Caki2 (cell line): ENCODE measurements at places on chromosomes 2 and 18.

GRCh38 chr2:44553456-44553855 lies 191.7 kb downstream of the CAMKMT start:
- no peak for DNase-seq

- no peak for DNase-seq
Observed at GRCh38 chr2:29780906-29781305, 140.5 kb downstream of the ALK start.

DNA sequence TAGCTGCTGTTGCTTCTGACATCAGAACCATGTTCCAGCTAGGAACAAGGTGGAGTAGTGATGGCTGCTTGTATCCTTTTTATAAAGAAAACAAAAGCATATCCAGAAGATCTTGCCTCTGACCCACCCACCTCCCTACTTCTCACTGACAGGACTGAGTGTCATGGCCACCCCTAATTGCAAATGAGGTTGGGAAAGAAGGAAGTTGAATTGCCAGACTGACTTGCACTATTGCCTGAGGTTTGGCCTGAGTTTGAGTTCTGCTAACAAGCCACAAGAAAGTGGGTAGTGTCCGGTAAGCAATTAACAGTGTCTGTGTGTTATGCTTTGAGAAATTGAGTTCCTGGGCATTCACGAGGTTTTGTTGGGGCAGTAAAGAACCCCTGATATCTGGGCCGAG lies 22.8 kb downstream of the SGPP2 start:
- DNase-seq, result no peak

DNA sequence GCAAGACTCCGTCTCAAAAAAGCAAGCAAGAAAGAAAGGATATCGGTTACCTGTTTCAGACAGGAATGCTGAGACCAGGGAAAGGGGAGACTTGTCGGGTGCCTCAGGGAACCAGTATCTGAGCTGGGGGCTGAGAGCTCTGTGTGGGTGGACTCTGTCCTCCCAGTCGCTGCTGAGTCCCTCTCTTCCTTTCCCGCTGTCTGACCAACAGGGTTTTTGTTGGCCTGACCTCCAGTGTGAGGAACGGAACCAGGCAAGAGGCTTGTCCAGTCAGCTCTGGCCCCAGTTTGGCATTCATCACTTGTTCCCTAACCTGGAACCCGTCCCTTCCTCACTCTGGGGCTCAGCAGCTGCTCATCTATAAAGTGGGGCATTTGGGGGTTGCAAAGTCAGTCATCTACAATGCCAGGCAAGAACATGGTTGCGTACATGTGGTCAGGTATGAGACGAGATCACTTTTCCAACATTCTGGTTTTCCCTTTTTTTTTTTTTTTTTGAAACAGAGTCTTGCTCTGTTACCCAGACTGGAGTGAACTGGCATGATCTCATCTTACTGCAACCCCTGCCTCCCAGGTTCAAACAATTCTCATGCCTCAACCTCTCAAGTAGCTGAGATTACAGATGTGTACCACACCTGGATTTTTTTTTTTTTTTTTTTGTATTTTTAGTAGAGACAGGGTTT lies 116.4 kb downstream of the PLB1 start:
- DNase-seq, result no peak

GRCh38 chr2:136243638-136244535 lies 125.9 kb upstream of the CXCR4 start:
- DNase-seq, result no peak

GRCh38 chr18:78640246-78640995 lies 339.2 kb upstream of the SALL3 start:
- no peak for DNase-seq

- DNase-seq, result no peak
Observed at GRCh38 chr2:160139991-160140390, 60.1 kb downstream of the ITGB6 start.

GRCh38 chr2:28422908-28423741 lies 30.5 kb downstream of the FOSL2 start:
- DNase-seq, result no peak

DNA sequence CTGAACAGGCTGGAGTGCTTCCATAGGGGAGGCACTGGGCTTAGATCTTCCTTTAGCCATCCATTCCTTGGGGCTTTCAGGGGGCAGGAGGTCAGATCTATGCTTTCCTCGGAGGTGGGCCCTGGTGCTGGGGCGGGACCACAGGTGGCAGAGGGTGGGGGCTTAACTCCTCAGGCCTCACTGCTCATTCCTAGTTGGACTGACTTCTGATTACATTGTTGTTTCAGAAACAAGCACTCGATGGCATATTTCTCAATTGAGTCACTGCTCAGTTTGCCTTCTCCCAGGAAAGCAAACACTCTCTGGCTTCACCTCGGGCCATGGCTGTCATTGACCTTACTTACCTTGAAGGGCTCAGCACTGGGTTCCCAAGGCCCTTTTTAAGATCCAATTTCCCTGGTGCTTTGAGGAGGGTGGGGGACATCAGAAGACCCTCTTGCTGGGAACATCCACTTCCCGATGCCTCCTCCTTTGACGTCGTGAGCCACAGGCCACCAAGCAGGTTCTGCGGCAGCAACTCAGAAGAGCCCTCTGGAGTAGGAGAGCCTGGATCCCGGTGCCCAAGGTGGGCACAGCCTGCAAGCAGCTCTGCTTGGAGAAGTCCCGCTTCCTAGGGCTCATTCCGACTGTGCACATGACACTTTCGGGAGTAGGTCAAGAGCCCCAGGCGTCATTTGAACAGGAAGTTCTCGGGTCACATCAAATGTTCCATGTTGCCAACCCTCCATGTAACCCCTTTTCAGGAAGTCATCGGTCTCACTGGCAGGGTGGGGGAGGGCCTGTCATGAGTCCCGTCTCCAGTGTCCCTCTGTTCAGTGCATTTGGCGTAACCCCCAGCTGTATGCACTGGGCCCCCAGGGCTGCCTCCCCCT lies 40.6 kb downstream of the SDC1 start:
- peak; percentile 70 for DNase-seq

- DNase-seq, result no peak
Observed at GRCh38 chr2:132701810-132702209, 31.8 kb upstream of the LYPD1 start.
